CD8-positive, alpha-beta T cell (primary cell): ENCODE measurements at places on chromosomes 3 and 15.

DNA sequence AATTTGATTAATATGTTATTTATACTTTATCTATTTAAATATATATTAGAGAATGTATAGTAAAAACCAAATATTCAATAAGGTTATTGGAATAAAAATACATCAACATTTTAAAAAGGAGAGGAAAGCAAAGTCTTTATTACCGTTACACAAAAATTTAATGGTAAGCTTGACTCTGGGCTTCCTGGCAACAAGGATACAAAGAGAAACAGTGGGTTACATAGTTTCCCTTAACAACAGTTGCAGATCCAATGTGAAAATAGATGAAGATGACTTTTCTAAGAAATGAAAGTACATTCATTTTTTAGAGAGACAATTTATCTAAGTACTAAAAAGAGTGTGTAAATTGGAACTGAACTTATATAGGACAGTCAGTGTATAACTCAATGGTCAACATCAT is 6.0 kb upstream of the PHLDB2 start:
- no peak for DNase-seq

GRCh38 chr3:16606398-16606797 is 1.2 kb upstream of the DAZL start:
- DNase-seq: no peak

- DNase-seq: no peak
Observed at GRCh38 chr3:61460636-61461035, 100.7 kb upstream of the PTPRG start.

DNA sequence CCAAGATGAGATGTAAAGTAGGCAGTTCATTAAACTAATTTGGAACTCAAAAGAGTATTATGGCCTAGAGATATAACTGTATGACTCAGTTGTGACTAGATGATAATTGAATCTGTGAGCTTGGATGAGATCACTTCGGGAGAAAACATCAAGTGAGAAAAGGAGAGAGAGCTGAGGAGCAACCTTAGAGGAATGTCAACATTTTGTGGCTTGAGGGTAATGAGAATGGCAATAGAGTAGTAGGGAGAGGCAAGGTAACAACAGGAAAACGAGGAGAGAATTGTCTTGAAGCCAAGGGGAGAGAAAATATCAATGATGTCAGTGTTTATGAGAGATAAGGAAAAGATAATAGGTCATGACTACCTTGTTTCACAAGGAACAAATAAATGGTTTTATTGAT is 580.2 kb downstream of the NLGN1 start:
- DNase-seq: no peak

GRCh38 chr3:105862217-105862616 is 6.6 kb downstream of the CBLB start:
- no peak for DNase-seq

DNA sequence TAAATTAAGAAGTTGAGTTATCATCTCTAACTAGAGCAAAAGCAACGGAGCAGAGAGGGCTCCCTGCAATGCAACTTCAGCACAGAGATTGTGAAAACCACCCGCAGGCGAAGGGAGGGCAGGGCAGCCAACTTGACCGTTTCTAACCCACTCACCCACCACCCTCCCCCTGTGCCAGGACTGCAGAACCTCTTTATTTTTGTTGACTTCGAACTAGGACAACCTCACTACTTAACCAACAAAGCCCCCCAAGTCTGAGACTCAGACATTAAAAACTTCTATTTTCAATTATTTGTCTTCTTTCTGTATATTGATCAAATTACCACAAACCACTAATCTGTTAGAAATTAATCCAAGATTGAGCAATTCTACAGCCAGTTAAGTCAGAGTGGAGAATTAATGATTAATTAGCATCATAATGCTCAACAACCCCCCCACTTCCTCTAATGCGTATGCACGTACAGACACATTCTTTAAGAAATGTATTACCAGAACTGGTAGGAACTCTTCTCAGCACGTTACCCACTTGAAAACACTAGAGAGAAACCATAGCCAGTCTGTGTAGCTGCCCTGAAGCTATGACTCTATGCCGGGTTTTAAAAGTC is 2.0 kb downstream of the MGLL start:
- no peak for DNase-seq

DNA sequence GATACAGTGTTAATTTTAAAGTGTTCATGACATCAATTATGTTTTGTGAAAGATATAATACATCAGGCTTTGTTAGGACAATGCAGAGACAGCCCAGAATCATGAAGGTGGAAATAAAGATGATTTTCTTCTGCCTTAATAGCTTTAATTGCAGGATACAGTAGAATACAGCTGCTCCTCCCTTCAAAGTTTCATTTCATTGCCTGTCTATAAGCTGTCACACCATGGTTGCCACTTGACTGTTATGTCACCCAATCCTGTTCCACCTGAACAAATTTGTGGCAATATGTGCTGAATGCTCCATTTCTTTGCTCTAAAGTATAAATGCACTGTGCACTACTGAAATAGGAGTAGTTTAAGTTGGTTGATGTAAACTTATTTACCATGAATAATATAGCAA is 537.8 kb upstream of the ROBO2 start:
- DNase-seq: no peak
